ENCODE measurements at places on chromosomes 11 and 22.

DNA sequence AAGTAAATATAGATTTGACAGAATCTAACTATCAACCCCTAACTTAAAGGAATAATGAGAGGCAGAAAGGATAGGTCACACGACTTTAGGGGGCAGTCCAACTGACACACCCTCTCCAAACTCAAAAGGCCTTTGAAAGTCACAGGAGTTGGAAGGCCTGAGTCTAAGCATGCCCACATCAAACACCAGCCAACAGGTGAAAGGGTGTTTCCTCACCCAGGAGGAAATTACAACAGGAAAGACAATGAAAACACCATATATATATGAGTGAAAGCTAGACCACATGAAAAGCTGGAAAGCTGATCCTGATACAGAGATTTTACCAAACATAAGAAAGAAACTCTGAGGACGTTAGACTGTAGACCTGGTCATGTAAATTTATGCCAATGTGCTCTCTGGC lies 10.5 kb upstream of the DEPDC7 start:
- no peak overlapping the region for H3K4me3 ChIP-seq
- H3K4me1 ChIP-seq = no peaks in the 10 kb centered on the region
- no peaks in the 10 kb centered on the region for H3K36me3 ChIP-seq
- H3K27ac ChIP-seq = no peak overlapping the region

GRCh38 chr11:114058871-114059277 lies 637 bp upstream of the ZBTB16 start:
- no peak for DNase-seq
- H3K36me3 ChIP-seq = peaks cover 3% of the 10 kb centered on the region
- H3K27ac ChIP-seq = peak overlapping the region; percentile 84
- H3K4me3 ChIP-seq = peak overlapping the region; percentile 45
- H3K27me3 ChIP-seq = no peaks in the 10 kb centered on the region

DNA sequence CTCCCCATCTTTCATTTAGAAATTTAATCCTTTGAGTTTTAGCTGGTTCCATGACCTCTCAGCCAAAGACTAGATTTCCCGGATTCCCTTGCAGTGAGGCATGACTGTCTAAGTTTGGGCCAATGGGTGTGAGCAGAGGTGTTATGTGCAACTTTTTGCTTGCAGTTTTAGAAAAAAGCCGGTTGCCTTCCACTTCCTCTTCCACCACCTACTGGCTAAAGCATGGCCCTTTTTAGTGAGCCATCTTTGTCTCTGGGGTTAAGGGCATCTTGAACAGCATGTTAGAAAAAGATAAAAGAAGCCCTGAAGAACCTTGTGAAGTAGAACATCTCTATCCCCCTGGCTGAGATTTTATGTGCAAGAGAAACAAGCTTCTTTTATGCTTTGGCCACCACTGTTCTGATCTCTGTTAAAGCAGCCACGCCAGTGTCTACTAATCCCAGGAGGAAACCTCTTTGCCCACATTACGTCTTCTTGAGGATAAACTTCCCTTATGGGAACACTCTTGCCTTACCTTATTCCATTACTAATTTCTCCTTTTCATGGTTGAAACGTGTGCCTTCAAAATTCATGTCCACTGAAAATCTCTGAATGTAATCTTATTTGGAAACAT lies 279.9 kb downstream of the TENM4 start:
- H3K4me3 ChIP-seq = no peak overlapping the region
- H3K36me3 ChIP-seq = no peaks in the 10 kb centered on the region
- no peak overlapping the region for H3K27ac ChIP-seq
- no peaks in the 10 kb centered on the region for H3K27me3 ChIP-seq
- H3K4me1 ChIP-seq = no peaks in the 10 kb centered on the region

DNA sequence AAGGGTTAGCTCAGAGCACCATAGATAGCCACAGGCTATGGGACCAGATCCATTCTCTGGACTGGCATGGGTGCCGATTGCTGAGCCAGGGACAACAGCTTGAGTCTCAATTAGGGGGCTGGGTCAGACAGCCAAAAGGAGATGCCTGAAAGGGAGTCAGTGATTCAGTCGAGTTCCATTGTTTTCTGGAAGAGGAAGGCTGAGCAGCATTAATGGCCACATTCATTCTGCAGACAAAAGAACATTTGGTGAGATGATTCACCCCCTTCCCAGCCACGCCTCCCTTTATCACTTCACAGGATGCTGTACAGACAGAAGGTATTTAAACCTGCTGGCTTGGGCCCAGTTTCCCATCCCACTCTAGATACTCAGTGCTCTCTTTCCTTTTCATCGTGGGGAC lies 131.9 kb downstream of the ADAMTS15 start:
- no peak overlapping the region for H3K27ac ChIP-seq
- H3K27me3 ChIP-seq = no peaks in the 10 kb centered on the region
- no peak overlapping the region for H3K4me3 ChIP-seq
- DNase-seq = peak; percentile 8

GRCh38 chr11:123543797-123544196 lies 110.6 kb downstream of the SCN3B start:
- no peaks in the 10 kb centered on the region for H3K4me1 ChIP-seq
- no peak for DNase-seq
- H3K4me3 ChIP-seq = no peak overlapping the region

DNA sequence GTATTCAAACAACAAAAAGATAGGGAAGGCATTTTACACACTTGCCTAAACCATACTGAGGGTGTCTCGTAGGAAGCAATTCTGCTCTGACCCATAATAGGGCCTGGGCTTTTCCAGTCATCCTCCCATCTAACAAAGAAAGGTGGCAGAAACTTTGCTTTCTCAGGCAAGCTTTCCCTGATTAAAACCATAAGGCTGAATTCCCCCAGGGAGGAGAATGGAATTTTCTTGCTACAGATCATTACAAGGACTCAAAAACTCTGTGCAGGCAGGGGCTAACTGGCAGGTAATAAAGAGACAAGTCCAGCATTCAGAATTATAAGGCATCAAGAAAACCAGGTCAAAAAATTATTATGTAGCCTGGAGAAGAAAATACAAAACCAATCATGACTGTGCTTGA lies 90.4 kb downstream of the RBFOX2 start:
- no peaks in the 10 kb centered on the region for H3K4me1 ChIP-seq
- H3K36me3 ChIP-seq = peaks cover 12% of the 10 kb centered on the region
- no peaks in the 10 kb centered on the region for H3K27me3 ChIP-seq
- DNase-seq = no peak

- no peaks in the 10 kb centered on the region for H3K27me3 ChIP-seq
- no peaks in the 10 kb centered on the region for H3K4me1 ChIP-seq
- no peak for DNase-seq
- H3K36me3 ChIP-seq = peaks cover 8% of the 10 kb centered on the region
- H3K27ac ChIP-seq = no peak overlapping the region
These were observed 54.8 kb downstream of the NAT10 start for GRCh38 chr11:34160049-34160721.

GRCh38 chr11:11871991-11872401 lies 30.2 kb downstream of the USP47 start:
- no peak for DNase-seq
- no peak overlapping the region for H3K27ac ChIP-seq
- H3K4me1 ChIP-seq = no peaks in the 10 kb centered on the region
- H3K4me3 ChIP-seq = no peak overlapping the region
- H3K27me3 ChIP-seq = no peaks in the 10 kb centered on the region

- H3K27me3 ChIP-seq = no peaks in the 10 kb centered on the region
- H3K4me1 ChIP-seq = peaks cover 5% of the 10 kb centered on the region
- no peak overlapping the region for H3K27ac ChIP-seq
- no peak overlapping the region for H3K4me3 ChIP-seq
These were observed 10.5 kb upstream of the ZBTB16 start for GRCh38 chr11:114049050-114049449.

- no peaks in the 10 kb centered on the region for H3K36me3 ChIP-seq
- no peaks in the 10 kb centered on the region for H3K4me1 ChIP-seq
- DNase-seq = no peak
- H3K27ac ChIP-seq = no peak overlapping the region
- H3K27me3 ChIP-seq = peaks cover under 1% of the 10 kb centered on the region
These were observed 104.4 kb downstream of the FANCF start for GRCh38 chr11:22521226-22521625.

DNA sequence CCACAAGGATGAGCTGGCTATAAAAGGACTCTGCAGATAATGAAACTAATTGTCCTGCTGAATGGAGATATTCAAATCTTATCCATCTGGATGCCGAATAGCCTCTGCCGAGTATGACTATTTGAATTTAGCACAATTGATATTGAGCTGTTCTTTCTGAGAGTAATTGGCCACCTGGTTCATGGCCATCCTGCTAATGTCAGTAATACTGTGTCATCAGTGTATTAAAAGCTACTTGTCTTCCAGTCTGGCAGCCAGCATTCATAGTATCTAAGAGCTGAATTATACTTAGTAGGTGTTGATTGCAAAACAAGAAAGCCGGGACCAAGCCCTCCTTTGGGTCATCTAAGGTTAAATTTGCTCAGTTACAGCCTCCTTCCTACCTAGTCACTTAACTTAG lies 310.7 kb upstream of the NCAM1 start:
- H3K27me3 ChIP-seq = no peaks in the 10 kb centered on the region
- no peaks in the 10 kb centered on the region for H3K4me1 ChIP-seq
- no peak overlapping the region for H3K27ac ChIP-seq
- H3K4me3 ChIP-seq = no peak overlapping the region
- no peaks in the 10 kb centered on the region for H3K36me3 ChIP-seq

DNA sequence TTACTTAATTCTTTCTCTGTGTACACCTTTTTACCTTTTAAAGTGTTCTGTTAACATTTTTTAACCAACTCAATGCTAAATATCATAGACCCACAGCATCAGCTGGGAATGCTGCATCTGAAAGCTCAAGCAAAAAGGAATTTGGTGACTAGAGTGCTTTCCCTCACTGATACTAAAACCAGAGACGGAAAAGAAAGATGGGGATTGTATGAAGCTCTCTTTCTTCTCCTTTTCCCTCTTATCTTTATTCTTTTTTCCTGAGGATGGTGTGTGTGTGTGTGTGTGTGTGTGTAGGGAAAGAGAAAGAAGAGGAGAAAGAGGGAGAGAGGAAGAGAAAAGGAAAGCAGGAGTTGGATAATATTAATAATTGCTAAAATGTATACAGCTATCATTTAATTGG lies 4.1 kb upstream of the SIK2 start:
- peaks cover 3% of the 10 kb centered on the region for H3K4me1 ChIP-seq
- H3K36me3 ChIP-seq = no peaks in the 10 kb centered on the region
- no peak overlapping the region for H3K27ac ChIP-seq
- no peak for DNase-seq
- no peak overlapping the region for H3K4me3 ChIP-seq

GRCh38 chr11:70854201-70854600 lies 398.2 kb downstream of the SHANK2 start:
- H3K4me3 ChIP-seq = no peak overlapping the region
- no peaks in the 10 kb centered on the region for H3K36me3 ChIP-seq
- H3K27ac ChIP-seq = no peak overlapping the region
- no peaks in the 10 kb centered on the region for H3K27me3 ChIP-seq
- H3K4me1 ChIP-seq = no peaks in the 10 kb centered on the region

DNA sequence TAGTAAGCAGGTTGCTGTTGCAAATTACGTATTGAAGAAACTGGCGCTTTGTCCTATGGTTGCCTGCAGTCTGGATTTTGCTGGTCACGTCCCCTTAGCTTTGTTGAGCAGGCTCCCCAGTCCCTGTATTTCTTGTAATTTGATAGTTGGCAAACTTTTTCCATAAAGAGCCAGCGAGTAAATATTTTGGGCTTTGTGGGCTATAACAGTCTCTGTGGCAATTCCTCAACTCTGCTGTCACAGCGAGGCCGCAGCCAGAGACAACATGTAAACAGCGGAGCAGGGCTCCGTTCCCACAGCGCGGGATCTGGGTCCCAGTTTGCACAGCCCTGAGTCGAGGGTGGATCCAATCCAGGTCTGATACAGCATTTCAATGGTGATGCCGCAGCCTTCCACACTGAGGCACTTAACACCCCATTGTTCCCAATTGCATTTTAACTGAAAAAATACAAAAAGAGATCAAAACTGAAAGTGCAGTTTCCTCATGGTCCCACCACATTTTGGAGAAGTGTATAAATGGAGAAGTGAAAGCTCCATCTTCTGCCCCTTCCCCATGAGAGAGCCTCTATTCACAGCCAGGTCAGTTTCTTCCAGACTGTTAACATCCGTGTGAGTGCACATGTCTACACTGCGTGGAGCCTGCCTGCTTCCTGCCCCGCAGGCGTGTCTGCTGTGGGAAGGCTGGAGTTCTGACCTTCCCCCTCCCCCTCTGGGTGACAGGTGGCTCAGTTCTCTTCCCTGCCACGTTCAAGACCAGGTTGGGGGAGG lies 89.1 kb downstream of the RPS6KA4 start:
- H3K4me1 ChIP-seq = peaks cover 3% of the 10 kb centered on the region
- peak overlapping the region; percentile 60 for H3K4me3 ChIP-seq
- no peak for DNase-seq
- peak overlapping the region; percentile 42 for H3K27ac ChIP-seq
- no peaks in the 10 kb centered on the region for H3K36me3 ChIP-seq

DNA sequence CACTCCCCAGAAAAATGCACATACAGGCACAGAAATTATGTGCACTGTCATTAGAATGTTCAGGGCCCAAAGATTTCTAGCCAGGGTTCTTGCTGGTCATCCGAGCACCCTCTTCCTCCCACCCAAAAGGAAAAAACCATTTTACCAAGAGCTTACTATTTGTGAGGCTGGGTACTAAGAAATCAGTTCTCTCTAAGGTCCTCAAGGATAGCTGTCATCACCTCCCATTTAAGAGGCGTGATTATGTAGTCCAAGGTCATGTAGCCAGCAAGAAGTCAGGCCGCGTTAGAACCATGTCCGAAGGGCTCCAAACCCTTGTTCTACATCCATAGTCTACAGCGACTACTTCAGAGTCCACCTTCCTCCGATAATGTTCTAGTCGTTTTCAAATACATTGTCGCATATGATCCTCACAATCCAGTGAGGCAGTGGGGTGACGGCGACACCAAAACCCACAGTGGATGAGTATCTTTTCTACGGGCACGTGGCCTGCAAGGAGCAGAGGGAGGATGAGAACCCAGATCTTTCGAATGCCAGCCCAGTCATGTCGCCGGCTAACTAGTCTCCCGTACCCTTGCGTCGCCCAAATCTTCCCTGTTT lies 634 bp downstream of the TIMM8B start:
- peak overlapping the region; percentile 70 for H3K4me3 ChIP-seq
- no peak for DNase-seq
- H3K4me1 ChIP-seq = peaks cover 22% of the 10 kb centered on the region
- H3K27me3 ChIP-seq = no peaks in the 10 kb centered on the region
- H3K27ac ChIP-seq = peak overlapping the region; percentile 50
- peaks cover 34% of the 10 kb centered on the region for H3K36me3 ChIP-seq

DNA sequence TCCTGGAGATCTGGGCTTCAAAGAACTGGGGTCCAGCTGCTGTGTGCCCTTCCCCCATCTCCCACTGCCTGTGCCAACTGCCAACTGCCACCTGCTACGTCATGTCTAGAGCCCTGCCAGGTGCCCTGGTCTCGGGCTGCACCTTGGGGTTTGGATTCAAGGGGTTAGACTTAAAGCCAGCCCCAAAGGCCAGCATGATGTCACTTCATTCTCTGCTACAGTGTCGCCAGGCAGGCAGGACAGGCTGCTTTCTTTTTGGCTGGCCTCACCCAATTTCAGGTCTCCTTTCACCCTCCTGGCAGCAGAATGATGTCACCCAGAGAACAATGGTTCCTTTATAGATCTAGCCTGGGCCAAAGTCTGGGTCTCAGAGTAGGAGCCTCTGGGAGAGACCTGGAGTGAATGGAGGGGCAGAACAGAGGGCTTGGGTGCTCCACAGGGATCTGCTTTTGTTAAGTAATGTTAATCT lies 79.5 kb upstream of the CRYBB3 start:
- no peak for DNase-seq
- peaks cover 10% of the 10 kb centered on the region for H3K4me1 ChIP-seq
- no peaks in the 10 kb centered on the region for H3K27me3 ChIP-seq
- H3K27ac ChIP-seq = peak overlapping the region; percentile 90
- peaks cover 6% of the 10 kb centered on the region for H3K36me3 ChIP-seq

- no peaks in the 10 kb centered on the region for H3K27me3 ChIP-seq
- H3K27ac ChIP-seq = peak overlapping the region; percentile 7
- DNase-seq = no peak
- H3K4me1 ChIP-seq = no peaks in the 10 kb centered on the region
- no peaks in the 10 kb centered on the region for H3K36me3 ChIP-seq
- H3K4me3 ChIP-seq = no peak overlapping the region
These were observed 95.7 kb downstream of the LRRC32 start for GRCh38 chr11:76574879-76575278.

Data from liver (tissue), 10 donors.